Activated CD8-positive, alpha-beta memory T cell treated with anti-CD3 and anti-CD28 coated beads for 4 hours (primary cell): ENCODE measurements at places on chromosomes 5 and 9.

- no peak for DNase-seq
These were observed 2.6 kb upstream of the SNX18 start for GRCh38 chr5:54514841-54515432.

DNA sequence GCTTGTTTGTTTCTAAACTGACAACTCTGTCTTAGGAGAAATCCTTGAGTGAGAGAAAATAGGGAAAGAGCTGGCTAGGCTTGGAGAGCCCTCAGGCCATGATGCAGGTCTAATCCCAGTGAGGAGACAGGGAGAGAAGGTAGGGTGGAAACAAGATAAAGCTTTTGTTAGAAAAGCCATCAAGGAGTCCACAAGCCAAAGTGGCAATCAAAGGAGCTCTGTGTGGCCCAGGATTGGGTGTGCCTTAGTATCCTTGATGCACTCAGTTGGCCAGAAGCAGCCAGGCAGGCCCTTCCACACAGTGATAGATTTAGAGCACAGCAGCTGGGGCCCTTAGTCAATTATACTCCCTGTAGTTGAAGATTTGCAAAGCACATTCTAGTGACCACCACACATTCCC is 73.9 kb downstream of the ALDH7A1 start:
- no peak for DNase-seq

DNA sequence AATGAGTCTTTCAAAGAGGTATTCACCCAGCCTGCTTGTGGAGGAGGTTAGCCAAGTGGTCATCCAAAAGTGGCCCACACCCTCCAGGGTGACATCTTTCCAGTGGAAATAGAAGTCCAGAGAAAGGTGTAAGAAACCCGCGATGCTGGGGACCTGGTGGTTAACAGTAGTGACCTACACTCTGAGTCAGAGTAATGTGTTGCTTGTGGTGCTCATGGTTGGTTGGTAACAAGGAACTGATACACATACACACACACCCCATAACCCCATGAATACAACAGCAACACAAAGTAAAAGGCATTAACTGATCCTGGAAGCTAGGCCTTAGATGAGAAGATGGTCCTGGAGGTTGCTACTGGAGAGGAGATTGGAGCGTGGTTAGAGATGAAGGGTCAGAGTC is 26.9 kb downstream of the MRPS30 start:
- DNase-seq = no peak

- no peak for DNase-seq
These were observed 126.0 kb downstream of the SLIT3 start for GRCh38 chr5:169174923-169175322.

- DNase-seq = peak; percentile 47
These were observed 133.2 kb downstream of the MTX3 start for GRCh38 chr5:79857714-79858409.

DNA sequence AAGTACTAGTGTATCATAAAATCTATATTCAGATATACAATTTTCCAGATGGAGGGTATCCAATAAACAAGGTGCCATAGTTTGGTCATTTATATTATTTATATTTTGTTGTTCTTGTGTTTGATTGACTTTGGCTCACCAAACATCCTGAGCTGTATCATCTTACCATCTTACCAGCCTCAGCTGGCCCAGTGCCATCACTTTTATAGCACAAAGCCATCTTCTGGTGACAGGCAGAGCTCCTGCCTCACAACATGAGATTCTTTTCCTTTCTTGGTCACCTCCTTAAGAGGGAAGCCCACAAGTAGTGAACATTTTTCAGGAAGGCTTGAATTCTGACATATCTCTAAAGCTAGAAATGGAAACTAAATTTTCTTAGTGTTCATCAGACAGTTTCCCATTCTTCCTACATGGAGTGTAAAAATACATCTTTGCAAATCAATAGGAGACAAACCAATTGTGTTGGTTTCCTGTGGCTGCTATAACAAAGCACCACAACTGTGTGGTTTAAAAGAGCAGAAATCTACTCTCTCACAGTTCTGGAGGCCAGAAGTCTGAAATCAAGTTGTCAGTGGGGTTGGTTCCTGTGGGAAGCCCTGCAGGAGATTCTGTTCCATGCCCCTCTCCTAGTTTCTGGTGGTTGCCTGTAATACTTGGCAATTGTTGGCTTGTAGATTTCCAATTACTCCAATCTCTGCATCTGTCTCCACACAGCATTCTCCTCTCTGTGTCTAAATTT is 341.8 kb downstream of the MAN2A1 start:
- no peak for DNase-seq

- DNase-seq = no peak
These were observed 92.3 kb downstream of the FSTL4 start for GRCh38 chr5:133520062-133520461.

- no peak for DNase-seq
These were observed 52.8 kb downstream of the CTNND2 start for GRCh38 chr5:11851416-11851815.

GRCh38 chr5:71810471-71811195 is 91.6 kb downstream of the CARTPT start:
- DNase-seq = no peak

DNA sequence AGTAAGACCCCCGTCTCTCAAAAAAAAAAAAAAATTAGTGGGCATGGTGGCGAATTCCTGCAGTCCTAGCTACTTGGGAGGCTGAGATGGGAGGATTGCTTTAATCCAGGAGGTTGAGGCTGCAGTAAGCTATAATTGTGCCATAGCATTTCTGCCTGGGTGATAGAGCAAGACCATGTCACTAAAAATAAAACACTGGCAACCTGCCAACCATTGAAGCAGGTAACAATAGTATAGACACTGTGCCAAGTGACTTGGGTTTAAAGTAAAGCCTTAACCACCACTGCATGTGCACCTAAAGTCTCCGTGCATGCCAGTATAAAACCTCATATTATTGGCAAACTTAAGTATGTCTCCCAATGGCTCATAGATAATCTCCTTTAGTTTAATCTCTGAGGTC is 3.4 kb upstream of the APBA1 start:
- DNase-seq = no peak

GRCh38 chr5:123514615-123515355 is 2.8 kb downstream of the CSNK1G3 start:
- no peak for DNase-seq

- no peak for DNase-seq
These were observed 21.3 kb upstream of the NDST1 start for GRCh38 chr5:150486402-150487198.

DNA sequence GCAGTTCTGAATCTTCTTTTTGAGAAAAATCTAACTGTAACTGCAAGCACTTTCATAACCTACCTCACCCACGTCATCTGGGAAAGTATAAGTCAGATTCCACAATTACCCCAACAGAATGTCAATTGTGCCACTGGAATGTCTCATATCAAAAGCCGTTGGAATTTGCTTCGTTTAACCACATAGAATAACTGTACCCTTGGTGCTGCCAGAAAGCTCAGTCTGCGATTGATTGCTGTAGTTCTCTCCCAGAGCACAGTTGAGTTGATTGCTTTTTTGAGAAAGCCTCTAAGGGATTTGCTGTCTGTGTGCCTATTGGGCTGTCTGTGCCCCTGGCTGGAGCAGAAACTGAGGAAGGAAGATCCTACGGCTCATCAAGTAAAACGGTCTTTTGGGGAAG is 583.6 kb downstream of the TMEM38B start:
- no peak for DNase-seq

DNA sequence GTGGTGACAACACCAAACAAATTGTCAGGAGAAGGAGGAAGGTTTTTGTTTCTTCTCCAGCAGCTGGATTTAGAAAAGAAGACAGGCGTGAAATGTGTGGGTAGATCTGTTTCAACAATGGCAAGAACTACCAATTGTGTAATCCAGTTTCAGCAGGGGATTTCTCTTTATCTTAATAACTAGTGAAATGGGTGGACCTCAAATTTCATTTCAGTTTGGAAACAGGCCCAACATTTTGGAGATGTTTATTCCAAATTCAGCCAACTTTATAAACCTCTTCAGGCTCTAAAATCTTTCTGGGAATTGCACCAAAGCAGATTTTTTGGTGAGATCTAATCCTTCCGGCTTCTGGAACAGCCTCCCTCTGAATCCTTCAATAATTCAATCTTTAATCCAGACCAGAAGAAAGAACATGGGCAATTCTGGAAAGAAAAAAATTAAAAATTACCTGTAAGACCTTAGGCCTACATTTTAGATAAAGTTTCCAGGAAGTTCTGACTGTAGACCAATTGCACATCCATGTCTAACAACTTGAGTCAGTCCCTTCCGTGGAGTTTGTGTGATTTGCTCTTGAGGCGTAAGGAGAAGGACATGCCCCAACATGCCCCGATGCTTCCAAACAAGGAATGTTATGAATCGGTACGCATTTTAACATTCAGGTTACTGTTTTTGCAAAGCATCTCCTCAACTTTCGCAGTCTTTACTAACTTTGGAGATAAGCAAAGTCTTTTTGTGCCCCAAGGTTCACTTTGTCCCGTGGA is 423.6 kb downstream of the IRX1 start:
- DNase-seq = no peak

DNA sequence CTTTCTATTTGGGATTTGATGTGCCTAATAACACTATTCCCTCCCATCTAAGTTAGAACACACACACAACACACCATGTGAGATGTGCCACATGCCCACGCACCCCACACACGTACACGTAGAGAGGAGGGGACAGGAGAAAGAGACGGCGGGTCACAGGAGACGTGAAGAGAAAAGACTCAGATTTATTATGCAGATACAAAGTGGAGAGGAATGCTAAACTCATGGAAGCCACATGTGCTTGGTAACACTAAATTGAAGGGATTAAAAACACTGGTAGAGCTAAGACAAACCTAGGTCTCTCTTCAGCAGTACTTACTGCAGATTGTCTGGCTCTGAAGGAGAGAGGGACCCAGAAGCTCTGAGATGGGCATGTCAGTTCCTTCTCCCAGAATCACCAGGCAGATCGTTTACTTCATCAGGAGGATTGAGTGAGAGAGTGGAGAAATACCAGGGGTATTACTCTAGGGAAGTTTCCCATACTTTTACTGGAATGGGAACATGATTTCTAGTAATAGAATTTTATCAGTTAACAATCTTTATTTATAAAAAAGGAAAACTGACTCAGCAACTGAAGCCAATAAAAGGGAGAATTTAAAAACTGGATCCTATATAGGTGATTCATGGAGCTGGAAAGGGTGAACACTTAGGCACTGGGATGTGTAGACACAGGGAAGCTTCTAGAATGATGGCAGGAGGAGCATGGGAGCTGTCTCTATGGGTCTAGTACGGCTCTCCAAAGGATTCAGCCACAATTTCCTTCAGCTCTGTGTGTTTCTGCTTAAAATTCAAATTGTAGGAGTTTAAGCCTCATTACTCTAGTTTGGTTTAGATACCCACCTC is 139.4 kb downstream of the MACIR start:
- no peak for DNase-seq
